ENCODE measurements at places on chromosomes 16 and 17.

- DNase-seq: no peak
These were observed 12.8 kb upstream of the ZNF23 start for GRCh38 chr16:71474864-71475263.

- peak; percentile 53 for DNase-seq
These were observed 51.0 kb upstream of the TOX3 start for GRCh38 chr16:52597772-52598483.

GRCh38 chr16:80028581-80029380, 428.2 kb upstream of the MAF start:
- no peak for DNase-seq

DNA sequence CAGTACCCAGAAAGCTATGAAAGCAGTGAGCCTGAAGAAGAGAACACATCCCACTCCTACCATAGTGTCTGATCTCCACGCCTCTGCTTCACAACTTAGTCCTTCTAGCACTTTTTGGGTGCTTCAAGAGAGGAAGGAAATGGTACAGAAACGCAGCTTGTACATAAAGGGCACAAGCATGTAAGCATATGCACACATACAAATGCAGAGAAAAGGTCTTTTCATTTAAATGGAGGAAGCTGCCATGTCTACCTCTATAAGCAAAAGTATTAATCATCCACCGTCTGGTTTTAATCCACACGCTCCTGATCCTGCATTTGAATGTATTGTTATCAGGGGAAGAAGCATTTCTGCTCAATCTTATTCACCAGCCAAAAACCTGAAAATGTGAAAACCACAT, 100.7 kb downstream of the HIC1 start:
- no peak for DNase-seq

DNA sequence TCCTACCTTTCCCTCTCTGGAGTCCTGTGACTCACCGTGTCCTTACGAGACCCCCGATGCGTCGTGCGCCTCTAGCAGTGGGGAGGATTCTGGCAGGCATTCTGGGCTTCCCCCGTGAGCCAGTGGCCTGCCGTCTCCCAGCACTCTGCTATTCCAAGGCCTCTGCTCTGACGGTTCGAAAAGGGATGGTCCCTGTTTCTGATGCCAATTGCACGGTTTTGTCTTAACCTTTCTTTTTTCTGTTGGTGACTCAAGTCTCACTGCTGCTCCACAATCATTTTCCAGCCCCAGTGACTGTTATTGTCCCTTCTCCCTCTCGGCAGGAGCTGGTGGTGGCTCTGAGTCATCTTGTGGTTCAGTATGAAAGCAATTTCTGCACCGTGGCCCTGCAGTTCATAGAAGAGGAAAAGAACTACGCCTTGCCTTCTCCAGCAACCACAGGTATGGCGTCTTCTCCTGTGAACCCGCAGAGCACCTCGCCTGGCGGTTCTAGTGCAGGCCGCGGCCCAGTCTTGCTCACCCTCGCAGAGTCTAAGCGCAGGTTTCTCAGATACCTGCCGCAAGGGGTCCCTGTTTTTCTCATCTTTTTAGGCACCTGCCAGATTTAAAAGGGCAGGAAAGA, 100.1 kb upstream of the CHMP6 start:
- no peak for DNase-seq

DNA sequence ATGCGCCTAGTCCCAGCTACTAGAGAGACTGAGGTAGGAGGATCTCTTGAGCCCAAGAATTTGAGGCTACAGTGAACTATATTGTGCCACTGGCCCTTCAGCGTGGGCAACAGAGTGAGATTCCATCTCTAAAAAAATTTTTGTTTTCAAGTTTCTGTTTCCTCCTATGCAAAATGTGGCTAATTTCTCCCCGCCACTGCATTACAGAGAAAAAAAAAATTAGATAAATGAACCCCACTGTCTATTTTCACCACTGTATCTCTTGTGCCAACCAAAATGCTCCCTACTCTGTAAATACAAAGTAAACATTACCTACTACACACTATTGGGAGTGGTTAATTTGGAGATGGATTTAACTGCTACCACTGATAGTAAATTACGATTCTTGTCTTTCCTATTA, 2.0 kb downstream of the MARF1 start:
- DNase-seq: no peak

DNA sequence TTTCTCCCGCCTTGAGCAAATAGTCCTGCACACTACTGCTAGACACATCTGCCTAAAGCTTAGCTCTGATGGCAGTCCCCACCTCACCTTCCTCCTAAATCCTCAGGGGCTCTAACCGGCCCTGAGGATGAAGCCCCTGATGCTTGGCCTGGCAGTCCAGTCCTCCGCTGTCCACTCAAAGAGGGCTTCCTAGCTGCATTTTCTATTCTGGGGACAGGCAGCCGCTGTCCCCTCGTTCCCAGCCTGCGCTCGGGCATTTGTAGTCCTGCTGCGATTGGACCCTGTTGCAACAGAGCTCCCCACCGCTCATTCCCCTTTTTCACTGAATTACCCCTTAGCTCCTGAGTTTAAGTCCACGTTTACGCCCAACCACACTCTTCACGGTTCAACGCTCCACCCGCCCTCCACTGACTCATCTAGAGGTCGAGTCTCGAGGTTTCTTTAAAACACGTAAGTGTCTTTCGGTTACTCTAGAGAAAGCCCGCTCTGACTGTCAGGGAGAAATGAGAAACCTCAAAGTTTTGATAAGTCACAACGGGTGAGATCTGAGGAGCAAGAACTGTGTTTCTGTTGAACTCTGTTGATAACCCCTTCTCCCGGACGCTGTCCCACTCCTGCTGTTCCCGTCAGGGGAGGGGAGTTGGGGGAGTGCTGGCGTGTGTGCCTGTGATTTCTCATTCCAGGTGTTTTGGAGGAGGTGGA, 4.5 kb downstream of the CCR7 start:
- DNase-seq: no peak

DNA sequence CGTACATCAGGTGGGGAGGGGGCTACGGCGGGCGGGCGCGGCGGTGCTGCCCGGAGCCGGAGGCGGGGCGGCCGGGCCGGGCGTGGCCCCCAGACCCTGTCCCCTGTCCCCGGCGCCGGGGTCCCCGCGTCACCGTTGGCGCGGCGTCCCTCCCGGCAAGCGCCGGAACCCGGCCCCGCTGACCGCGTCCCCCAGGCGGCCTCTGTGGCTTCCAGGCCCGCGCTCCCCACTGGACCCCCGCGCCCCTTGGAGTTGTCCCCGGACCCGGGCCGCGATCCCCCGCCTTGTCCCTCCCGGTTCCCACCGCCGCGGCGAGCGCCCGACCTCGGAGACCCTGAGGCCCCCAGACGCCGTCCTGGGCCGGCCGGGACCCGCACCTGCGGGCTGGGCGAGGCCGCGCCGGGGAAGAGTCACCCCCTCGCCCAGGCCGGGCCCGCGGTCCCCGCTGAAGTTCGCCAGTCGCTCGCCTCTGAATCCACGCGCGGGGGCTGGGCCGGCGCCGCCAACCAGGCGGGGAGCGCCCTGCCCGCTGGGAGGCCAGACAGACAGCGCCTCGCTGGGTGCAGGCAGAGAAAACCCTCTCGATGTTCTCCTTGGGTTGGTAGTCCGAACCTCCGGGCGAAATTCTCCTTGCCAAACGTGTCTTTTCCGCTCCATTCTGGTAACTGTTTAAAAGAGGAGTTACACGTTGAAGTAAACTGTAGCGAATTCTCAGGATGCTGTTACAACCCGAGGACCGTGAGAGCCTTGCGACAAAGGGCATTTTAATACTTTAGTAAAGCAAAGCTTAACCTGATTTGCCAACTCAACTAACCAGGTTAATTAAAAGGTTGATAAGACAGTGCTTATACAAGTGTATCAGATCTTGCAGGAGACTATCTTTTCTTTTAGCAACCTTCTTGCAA, 761 bp downstream of the GAN start:
- DNase-seq: no peak

DNA sequence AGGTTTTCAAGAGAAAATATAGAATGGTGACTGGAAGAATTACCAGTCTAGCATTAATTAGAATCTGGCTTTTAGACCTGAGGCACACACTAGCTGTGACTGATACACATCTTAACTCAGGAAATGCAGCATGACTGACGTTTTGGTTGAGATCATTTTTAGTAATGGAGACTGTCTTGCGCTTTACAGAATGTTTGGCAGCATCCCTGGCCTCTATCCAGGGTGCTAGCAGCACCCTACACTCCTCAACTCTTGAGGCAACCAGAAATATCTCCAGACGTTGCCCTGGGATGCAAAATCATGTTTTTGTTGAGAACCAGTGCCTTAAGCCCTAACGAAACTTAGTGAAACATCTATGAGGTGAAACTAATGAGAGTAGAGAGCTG, 109.0 kb downstream of the HS3ST3A1 start:
- no peak for DNase-seq

GRCh38 chr16:54526916-54527315, 240.3 kb upstream of the IRX3 start:
- DNase-seq: no peak

GRCh38 chr16:89601906-89602272, 11.6 kb upstream of the DPEP1 start:
- no peak for DNase-seq

GRCh38 chr17:62750631-62751051, 57.5 kb downstream of the MARCHF10 start:
- DNase-seq: no peak

DNA sequence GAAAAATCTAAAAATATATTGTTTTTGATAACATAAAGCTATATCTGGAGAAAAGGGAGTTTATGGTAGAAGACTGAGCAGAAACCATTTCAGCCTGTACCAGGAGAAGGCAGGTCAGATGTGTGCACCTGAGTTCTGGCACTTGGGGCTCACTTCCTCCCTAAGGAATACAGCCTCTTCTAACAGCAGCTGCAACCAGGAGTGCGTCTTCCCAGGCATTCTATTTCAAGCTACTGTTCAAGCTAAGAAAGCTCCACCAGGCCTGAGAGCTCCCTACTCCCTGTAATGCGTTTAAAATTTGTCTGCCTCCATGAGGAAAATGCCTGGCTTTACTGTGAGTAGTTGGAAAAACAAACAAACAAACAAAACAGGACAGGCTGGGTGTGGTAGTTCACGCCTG, 96.1 kb downstream of the ZNF778 start:
- no peak for DNase-seq

GRCh38 chr17:54662978-54663876, 237.4 kb upstream of the TOM1L1 start:
- DNase-seq: no peak

- DNase-seq: no peak
These were observed 15.5 kb downstream of the TBC1D24 start for GRCh38 chr16:2490190-2491105.

GRCh38 chr17:1852327-1852726, 22.5 kb downstream of the RPA1 start:
- DNase-seq: no peak

- DNase-seq: no peak
These were observed at the start of gene MMP15 for GRCh38 chr16:58025351-58026138. TSS of gene MMP15 (plus strand) at chr16:58025754. CDS start at chr16:58026351, 597 bp downstream.

DNA sequence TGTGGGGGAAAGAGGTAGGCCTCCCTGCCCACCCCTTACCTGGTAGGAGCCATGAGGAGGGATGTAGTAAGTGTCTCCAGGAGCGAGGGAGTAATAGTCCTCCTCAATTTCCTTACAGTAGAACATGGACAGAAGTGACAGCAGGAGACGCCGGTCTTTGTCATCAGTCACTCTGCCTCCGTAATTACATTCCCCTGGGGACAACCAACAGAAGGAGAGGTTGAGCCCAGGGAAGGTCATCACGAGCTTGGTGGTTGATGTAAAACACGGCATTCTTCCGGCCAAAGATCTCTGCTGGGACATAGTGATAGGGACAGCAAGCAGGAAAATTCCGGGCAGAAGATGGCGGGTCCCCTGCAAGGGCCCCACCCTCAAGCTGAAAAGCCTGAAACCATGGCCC, 47.9 kb downstream of the LYRM1 start:
- DNase-seq: no peak

DNA sequence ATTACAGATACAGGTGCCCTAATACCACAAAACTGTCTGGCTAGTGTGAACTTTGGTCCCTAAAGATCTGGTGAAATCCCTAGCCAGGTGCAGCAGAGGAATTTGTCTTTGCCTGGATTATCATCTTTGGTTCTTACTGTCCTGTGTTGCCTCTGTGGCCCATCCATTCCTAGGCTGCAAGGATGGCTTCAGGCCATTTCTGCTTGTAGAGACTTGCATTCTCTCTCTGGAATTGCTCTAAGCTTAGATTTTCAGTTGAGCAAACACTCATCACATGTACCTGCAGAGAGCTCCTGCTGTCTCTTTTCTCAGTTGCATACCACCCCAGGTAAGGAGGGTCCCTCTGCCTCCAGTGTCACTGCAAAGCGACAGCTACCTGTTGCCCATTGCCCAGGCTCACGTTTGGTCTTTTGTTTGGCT, 114.9 kb downstream of the PRKCA start:
- DNase-seq: no peak

DNA sequence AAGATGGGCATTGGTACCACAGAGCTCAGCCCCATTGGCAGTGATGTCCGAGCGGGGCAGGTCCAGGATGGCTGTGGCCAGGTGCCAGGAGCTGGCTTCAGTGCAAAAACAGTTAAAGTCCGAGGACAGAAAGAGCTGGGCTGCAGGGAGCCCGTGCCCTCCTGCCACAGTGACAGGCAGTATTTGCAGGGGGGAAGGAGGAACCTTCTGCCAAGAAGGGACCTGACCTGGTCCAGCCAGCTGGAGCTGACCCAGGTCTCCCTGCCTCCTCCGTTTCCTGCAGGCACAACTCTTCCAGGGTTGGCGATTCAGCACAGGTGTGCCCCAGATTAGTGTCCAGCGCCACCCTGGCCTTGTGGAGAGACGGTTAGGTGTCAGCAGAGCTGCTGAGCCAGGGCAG, 199.0 kb downstream of the ENGASE start:
- no peak for DNase-seq

DNA sequence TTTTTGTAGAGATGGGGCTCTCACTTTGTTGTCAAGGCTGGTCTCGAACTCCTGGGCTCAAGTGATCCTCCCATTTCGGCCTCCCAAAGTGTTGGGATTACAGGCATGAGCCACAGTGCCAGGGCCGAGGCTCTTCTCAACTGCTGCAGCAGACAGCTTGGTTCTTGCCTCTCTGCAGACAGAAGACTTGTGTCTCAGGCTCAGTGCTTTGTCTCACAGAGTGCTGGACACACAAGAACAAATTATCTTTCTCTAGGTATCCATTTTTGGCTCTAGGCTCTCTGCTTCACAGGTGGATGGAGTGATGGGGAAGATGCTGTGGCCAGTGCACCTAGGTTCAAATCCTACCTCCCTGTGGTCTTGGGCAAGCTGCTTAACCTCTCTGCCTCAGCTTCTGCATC, 80.8 kb upstream of the RNU2-1 start:
- no peak for DNase-seq

DNA sequence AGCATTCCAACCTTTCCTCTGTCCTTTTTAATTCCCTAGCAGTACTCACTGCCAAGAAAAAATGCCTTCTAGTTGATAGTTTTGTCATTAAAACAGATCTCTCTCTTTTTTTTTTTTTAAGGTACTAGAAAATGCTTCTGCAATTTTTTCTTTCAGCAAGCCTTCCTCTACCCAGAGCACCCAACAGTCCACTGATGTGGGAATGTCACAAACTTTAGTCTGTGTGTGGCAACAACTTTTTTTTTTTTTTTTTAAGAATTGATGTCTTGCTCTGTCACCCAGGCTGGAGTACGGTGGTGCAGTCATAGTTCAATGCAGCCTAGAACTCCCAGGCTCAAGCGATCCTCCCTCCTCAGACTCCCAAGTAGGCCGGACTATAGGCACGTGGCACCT, 34.7 kb downstream of the CDRT15 start:
- no peak for DNase-seq
